ENCODE measurements at places on chromosomes 7 and 10. TPM values are rescaled to one million over a fixed set of nuclear protein-coding genes. Genes with fewer than 3 reads are reported as not detected.

Gene GIMAP8
- 17.7 TPM for total RNA-seq

Gene SDK1
- 0.11 TPM for total RNA-seq

Gene MICALL2
- total RNA-seq = 2.8 TPM

Gene HMX2
- not detected for total RNA-seq

Gene PIK3AP1
- total RNA-seq = 97.1 TPM

Gene RASSF4
- 99.8 TPM for total RNA-seq

Gene FAM25A
- not detected for total RNA-seq

Gene LRRD1
- not detected for total RNA-seq

Gene LIPJ
- total RNA-seq = not detected

Gene HOXA6
- 0.28 TPM for total RNA-seq

Gene DRGX
- total RNA-seq = not detected

Gene INMT
- 1.0 TPM for total RNA-seq

Gene GJD4
- not detected for total RNA-seq

Gene ENTPD1
- 1.3 TPM for total RNA-seq

Gene ZC3HAV1L
- total RNA-seq = 0.75 TPM

Gene SLC29A4
- 0.40 TPM for total RNA-seq

Gene MUC12
- 1.2 TPM for total RNA-seq

Gene PTPRZ1
- not detected for total RNA-seq

Gene SCIN
- not detected for total RNA-seq

Gene ASZ1
- not detected for total RNA-seq

Gene SLC13A4
- not detected for total RNA-seq

Gene LRMDA
- 2.4 TPM for total RNA-seq

Gene BEND7
- not detected for total RNA-seq

Gene AKR1C8
- 4.1 TPM for total RNA-seq

Gene PLAU
- 0.32 TPM for total RNA-seq

Gene STOX1
- total RNA-seq = not detected

Gene TSPAN13
- total RNA-seq = 1.8 TPM
